A549 treated with GW870086 at 1 μM for 4 hours (cell line): ENCODE measurements at places on chromosomes 7 and 10. TPM values are rescaled to one million over a fixed set of nuclear protein-coding genes. Genes with fewer than 3 reads are reported as not detected.

Gene UPP1
- total RNA-seq, result 72.7 to 110 TPM (median 85.7 TPM) in 5 replicates

Gene SUMF2
- total RNA-seq, result 108 to 112 TPM (median 109 TPM) in 5 replicates

Gene SKIDA1
- total RNA-seq, result 0.61 to 1.1 TPM (median 0.91 TPM) in 5 replicates

Gene CDK14
- total RNA-seq, result 0.09 to 0.23 TPM (median 0.19 TPM) in 5 replicates

Gene TMEM178B
- 1.2 to 1.7 TPM (median 1.5 TPM) in 5 replicates for total RNA-seq

Gene PPP1R9A
- total RNA-seq, result 2.1 to 4.0 TPM (median 3.8 TPM) in 5 replicates

Gene TRPV5
- not detected in 5 replicates for total RNA-seq

Gene TCTN3
- total RNA-seq, result 37.8 to 47.5 TPM (median 44.1 TPM) in 5 replicates
